ENCODE measurements at places on chromosomes 11 and 22. TPM values are rescaled to one million over a fixed set of nuclear protein-coding genes. Genes with fewer than 3 reads are reported as not detected.

GRCh38 chr11:73982595-73982989 is at the start of gene UCP2:
TSS of gene UCP2 (minus strand) at chr11:73982843. CDS start at chr11:73978378, 4,465 bp downstream.
- H3K36me3 ChIP-seq: peaks cover 12% of the 10 kb centered on the region
- H3K4me3 ChIP-seq: peak within 1 kb of the TSS; percentile 62
- peaks cover 37% of the 10 kb centered on the region for H3K4me1 ChIP-seq
- H3K27ac ChIP-seq: peak within 1 kb of the TSS; percentile 95
- H3K27me3 ChIP-seq: no peaks in the 10 kb centered on the region

- no peaks in the 10 kb centered on the region for H3K27me3 ChIP-seq
- H3K4me1 ChIP-seq: peaks cover 18% of the 10 kb centered on the region
- H3K4me3 ChIP-seq: no peak overlapping the region
- no peaks in the 10 kb centered on the region for H3K36me3 ChIP-seq
- no peak for DNase-seq
These were observed 81.6 kb downstream of the LARGE1 start for GRCh38 chr22:33838644-33839043.

- H3K4me1 ChIP-seq: no peaks in the 10 kb centered on the region
- H3K27me3 ChIP-seq: peaks cover 4% of the 10 kb centered on the region
- H3K4me3 ChIP-seq: no peak overlapping the region
- DNase-seq: no peak
These were observed 226.9 kb upstream of the B3GAT1 start for GRCh38 chr11:134638796-134639430.

DNA sequence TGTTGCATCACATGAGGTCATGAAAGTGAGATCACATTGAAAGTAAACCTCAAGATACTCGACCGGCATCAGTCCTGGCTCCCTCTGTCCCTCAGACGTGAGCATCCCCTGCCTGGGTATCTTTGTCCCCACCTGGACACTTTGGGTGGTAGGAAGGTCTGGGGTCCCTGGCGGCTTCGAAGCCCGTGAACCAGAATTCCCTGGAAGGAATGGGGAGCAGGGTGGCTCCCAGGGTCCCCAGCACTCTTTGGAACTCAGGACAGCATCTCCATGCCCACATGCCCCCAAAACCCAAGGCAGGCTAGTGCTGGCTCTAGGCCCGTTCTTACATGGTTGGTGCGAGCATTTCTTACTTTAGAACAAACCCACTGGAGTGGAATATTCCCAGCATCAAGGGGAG is 7.5 kb downstream of the DERL3 start:
- H3K36me3 ChIP-seq: peaks cover 80% of the 10 kb centered on the region
- peak; percentile 13 for DNase-seq
- H3K4me3 ChIP-seq: no peak overlapping the region
- H3K27me3 ChIP-seq: no peaks in the 10 kb centered on the region

- DNase-seq: peak; percentile 83
- peaks cover 11% of the 10 kb centered on the region for H3K27me3 ChIP-seq
- no peaks in the 10 kb centered on the region for H3K36me3 ChIP-seq
- H3K4me1 ChIP-seq: peaks cover 13% of the 10 kb centered on the region
- H3K27ac ChIP-seq: peak overlapping the region; percentile 36
- peak overlapping the region; percentile 58 for H3K4me3 ChIP-seq
These were observed 31.2 kb downstream of the PDE2A start for GRCh38 chr11:72642884-72643522.

GRCh38 chr22:49398646-49399045 is 429.0 kb downstream of the BRD1 start:
- H3K27me3 ChIP-seq: peaks cover 12% of the 10 kb centered on the region
- H3K4me3 ChIP-seq: no peak overlapping the region
- H3K36me3 ChIP-seq: no peaks in the 10 kb centered on the region
- H3K27ac ChIP-seq: no peak overlapping the region

DNA sequence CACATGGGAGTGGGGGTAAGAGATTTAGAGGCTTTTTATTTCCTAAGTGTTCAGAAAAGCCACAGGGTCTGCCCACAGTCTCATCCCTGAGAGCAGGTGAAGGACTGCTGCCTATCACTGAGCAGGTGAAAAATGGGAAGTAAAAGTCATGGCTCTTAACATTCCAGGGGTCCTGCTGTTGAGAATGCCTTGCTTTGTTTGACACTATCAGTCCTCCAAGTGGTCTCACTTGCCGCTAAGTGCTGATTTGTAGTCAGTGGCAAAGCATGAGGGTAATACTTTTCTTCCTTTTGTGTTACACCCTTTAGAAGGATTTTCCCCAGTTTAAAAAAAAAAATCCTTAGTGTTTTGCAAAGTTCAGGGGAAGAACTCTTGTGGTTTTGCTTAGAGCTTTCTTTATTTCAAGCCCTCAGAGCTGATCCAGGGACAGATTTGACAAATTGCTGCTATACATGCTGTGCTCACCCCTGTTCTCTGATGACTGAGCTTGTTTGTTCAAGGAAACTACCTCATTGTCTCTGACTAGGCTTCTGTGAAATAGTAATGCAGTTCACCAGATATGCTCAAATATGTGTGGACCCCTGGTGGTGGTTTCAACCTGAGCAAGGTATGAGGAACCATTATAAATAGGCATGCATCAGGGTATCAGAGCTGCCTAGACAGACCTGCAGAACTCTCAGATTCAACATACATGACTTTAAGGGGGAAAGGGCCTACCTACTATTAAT is 141.0 kb downstream of the ARHGAP42 start:
- no peak for DNase-seq
- H3K36me3 ChIP-seq: no peaks in the 10 kb centered on the region
- no peaks in the 10 kb centered on the region for H3K4me1 ChIP-seq
- H3K27me3 ChIP-seq: no peaks in the 10 kb centered on the region

DNA sequence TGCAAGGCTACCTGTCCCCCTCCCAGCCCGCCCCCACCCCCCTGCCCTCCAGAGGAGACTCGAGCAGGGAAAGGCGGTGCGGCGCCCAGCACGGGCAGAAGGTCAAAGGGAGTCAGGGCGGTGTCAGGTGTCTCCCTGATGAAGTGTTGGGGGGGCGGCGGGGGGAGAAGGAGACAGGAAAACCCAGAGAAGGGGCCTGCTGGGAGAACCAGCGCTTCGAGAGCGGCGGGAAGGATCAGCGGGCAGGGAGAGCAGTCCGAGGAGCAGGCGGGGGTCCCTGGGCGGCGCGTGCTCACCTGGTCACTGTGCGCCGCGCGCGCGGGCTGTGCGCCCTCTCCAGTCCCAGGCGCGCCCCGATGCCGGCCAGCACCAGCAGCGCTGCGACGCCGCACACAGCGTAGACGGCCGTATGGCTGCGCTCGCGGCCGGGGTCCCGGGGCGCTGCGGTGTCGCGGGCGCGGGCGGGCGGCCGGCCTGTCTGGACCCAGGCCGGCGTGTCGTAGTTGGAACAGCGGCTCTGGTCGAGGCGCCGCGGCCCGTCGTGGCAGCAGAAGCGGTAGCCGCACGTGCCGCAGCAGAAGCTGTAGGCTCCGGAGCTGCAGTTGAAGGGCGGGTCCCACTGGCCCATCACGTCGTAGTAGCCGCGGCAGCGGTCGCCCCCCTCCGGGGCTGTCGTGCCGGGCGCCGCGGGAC is 886 bp downstream of the SHISA8 start:
- peaks cover 20% of the 10 kb centered on the region for H3K4me1 ChIP-seq
- no peak for DNase-seq
- H3K4me3 ChIP-seq: no peak overlapping the region
- H3K27ac ChIP-seq: no peak overlapping the region

GRCh38 chr11:131745405-131745804 is 375.0 kb downstream of the NTM start:
- H3K36me3 ChIP-seq: no peaks in the 10 kb centered on the region
- H3K27me3 ChIP-seq: peaks cover 6% of the 10 kb centered on the region

DNA sequence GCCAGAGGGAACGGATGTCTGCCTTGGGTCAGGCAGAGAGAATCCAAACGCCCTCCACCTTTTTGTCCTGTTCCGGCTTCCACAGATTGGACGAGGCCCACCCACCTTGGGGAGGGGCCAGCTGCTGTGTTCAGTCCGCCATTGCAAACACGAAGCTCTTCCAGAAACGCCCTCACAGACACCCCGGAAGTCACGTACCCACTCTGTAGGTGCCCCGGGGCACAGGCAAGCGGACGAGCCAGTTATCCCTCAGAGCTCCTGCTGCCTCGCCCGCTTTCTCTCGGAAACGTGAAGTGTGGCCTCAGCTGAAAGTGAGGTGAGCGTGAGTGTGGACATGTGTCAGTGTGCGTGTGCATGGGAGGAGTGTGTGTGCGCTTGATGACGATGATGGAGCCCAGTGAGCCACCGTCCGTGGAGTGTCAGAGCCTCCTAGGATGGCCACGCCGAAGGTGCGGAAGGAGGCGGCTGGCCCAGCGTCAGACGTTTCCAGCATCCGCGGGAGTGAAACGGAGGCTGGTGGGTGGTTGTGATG is 869.2 kb downstream of the TBC1D22A start:
- H3K36me3 ChIP-seq: no peaks in the 10 kb centered on the region
- no peaks in the 10 kb centered on the region for H3K4me1 ChIP-seq
- peaks cover 17% of the 10 kb centered on the region for H3K27me3 ChIP-seq
- no peak overlapping the region for H3K4me3 ChIP-seq
- DNase-seq: peak; percentile 36
- H3K27ac ChIP-seq: no peak overlapping the region

Gene MS4A3
- total RNA-seq: not detected

Gene CRYBB1
- total RNA-seq: 0.55 TPM

Gene PLA2G3
- total RNA-seq: 6.9 TPM

Gene HTR3A
- not detected for total RNA-seq

Gene C11orf86
- total RNA-seq: not detected

Gene OR5M10
- not detected for total RNA-seq

Gene OR6A2
- total RNA-seq: not detected

Gene SLC22A9
- not detected for total RNA-seq
